ENCODE measurements at places on chromosomes 4 and X.

GRCh38 chrX:21798677-21799219 is 40.7 kb upstream of the MBTPS2 start:
- peak; percentile 20 for DNase-seq

DNA sequence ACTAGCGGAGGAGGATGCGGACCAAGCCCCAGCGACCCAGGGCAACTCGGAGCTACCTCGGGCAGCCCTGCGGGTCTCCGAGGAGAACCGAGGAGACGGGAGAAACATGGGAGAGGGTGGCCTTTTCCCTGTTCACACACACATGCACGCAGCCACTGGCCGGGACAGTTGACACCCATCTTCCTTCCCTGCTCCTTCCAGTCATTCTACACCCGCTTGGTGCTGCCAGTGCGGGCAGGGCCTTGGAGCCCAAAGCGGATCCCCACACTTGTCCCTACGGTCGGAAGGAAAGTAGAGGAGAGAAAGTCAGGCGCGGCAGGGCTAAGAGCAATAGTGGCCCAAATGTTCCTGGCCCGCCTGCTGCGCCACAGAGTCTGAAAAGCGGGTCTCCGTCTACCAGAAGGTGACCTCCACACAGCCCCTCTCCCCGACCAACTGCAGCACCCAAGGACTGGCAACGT is 1.1 kb upstream of the PPP3CA start:
- no peak for DNase-seq

- no peak for DNase-seq
Observed at GRCh38 chr4:109818268-109818667, 2.7 kb downstream of the GAR1 start.

DNA sequence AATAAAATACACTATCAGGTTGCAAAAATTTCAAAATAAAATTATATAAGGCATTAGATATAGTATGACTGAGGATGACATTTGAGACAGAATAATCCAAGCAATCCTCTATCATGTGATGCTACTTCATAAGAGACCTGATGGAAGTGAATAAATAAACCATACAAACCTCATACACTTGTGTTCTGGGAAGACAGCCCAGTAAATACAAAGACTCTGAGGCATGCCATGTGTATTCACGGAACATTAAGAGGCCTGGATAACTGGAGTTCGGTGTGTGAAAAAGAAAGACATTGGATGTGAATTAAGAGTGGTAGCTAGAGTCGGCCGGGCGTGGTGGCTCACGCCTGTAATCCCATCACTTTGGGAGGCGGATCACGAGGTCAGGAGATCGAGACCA is 364.2 kb downstream of the ADAM29 start:
- peak; percentile 83 for DNase-seq

- DNase-seq, result no peak
Observed at GRCh38 chr4:185344743-185345538, 50.8 kb downstream of the LRP2BP start.

GRCh38 chr4:143354990-143355389 is 18.3 kb downstream of the GAB1 start:
- DNase-seq, result no peak

DNA sequence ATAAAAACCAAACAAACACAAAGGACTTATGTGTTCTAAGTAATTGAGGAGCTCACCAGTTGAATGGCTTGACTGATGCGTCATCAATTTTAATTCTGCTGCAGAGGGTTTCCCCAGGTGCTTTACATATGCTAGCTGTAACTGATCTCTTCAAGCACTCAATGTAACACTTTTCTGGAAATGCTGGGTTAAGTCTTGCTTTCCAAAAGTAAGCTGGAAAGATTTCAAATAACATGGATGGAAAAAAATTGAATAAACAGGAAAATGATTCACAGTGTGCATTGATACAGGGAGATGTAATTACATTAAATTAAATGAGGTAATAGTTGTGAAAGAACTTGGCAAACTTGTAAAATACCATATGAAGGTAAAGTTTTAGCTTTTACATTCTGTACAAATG is 186.7 kb upstream of the WDFY3 start:
- DNase-seq, result no peak

DNA sequence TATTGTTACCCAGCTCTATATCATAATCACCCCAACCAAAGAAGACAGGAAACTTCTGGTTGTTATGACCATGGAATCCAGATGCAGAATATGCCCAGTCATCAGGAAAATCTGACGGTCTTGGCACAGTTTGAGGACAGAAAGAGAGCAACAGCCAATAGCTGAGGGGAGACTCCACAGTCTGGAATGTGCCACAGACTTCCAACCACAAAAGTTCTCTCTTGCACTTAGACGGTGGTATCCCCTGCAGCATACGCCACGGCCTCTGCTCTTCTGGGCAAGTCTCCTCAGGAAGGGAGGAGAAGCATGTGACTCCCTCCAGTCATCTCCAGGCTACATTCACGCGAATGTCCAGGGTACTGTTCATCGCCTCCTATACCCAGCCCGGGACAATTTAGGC is 18.4 kb downstream of the ZNF827 start:
- no peak for DNase-seq

DNA sequence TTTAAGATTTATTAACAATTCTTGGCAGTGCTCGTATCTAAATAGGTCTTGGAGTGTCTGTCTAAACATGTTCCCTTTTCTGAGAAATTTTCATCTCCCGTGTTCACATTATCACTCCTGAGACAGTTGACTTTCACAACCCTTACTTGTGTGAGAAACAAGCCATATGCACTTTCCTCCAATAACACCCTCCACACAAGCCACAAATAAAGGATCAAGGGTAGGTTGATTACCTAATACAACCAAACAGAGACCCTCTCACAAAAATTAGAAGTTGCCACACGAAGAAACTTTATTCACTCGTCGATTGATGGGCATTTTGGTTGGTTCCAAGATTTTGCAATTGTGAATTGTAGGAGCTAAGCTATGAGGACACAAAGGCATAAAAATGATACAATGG is 763.9 kb downstream of the TRAM1L1 start:
- no peak for DNase-seq

DNA sequence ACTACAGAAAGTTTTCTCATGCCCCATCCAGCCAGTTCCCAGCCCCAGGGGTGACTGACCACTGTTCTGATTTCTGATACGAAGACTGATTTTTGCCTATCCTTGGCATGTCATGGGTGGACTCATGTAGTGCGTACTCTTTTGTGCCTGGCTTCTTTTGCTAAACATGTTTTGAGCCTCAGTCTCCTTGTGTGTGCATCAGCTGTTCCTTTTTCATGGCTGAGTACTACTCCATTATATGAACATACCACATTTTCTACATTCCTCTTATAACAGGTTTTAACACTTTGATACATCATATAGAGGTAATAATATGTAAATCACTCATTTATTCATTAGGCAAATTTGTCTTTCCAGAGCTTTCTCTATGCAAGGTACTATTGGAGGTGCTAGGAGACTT is 126.7 kb downstream of the ANAPC4 start:
- DNase-seq, result no peak

- DNase-seq, result no peak
Observed at GRCh38 chr4:144360146-144360793, 219.8 kb upstream of the GYPA start.

- no peak for DNase-seq
Observed at GRCh38 chr4:123579961-123580360, 183.4 kb downstream of the SPRY1 start.

- no peak for DNase-seq
Observed at GRCh38 chr4:154545689-154546088, 4.5 kb downstream of the PLRG1 start.

DNA sequence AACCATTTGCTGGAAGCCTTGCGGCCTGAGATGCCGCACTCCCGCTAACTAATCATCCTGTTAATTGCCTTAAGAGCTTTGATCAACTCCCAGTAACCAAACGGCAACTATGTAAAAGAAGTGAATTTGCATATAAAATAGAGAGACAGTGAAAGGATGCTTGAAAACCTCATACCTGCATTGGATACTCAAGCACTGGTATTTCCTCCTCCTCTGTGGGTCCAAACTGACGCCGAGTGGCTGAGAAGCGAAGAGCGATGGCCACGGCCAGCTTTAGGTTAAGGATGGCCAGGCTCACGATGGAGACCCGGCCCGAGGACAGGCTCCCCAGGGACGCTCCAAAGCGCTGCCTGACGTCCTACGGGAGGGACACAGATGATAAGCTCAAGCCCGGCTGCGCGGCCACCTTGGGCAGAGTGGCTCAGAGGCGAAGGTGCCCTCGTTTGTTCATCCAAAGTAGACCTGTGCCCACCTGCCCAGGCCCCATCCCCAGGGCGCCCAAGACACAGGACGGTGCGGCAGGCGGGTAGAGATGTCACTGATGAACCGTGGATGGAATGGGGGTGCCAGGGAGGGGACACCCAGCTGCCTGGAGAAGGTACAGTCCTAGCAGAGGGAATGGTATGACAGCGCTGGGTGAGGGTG is 43.6 kb downstream of the ACOX3 start:
- DNase-seq, result no peak
